NCI-H446 treated with DMSO at 0.1 percent for 48 hours (cell line): ENCODE measurements at places on chromosomes 13 and 19.

GRCh38 chr19:32397671-32398101 lies 7.9 kb upstream of the DPY19L3 start:
- DNase-seq, result no peak

DNA sequence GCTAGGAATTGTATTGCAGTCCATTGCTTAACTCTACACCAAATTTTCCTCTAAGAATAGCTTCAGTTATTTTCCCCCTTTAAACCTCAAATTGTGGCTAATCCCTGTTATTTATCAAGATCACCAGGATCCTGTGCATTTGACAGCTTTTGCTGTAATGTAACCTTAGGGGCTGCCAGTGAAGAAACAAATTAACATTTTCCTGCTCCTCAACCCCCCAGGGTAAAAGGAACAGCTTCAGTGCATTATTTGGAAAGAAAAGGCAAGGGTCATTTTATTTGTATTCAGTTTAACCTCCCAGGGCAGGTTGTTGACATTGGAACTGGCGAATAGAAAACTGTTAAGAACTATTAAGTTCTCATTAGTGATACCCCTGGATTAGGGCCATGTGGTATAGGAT lies 57.0 kb downstream of the PCDH20 start:
- no peak for DNase-seq

DNA sequence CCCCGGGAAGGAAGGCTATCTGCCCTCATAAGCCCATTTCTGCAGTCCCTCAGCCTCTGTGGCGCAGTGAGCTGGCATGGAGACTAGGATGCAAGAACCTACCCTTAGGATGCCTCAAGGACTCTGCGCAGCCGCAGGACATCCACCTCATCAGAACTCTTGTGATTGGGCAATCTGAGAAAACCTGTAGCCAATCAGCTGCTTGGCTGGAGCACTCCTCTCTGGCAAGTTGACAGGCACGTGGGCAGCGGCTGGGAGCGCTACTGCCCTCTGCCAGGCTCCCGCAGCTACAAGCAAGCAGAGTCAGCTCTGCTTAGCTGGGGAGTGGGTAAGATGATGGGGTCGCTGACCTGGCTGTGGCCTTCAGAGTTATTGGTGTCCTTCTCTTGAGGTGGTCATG lies 1.5 kb upstream of the ECSIT start:
- DNase-seq, result peak; percentile 82

DNA sequence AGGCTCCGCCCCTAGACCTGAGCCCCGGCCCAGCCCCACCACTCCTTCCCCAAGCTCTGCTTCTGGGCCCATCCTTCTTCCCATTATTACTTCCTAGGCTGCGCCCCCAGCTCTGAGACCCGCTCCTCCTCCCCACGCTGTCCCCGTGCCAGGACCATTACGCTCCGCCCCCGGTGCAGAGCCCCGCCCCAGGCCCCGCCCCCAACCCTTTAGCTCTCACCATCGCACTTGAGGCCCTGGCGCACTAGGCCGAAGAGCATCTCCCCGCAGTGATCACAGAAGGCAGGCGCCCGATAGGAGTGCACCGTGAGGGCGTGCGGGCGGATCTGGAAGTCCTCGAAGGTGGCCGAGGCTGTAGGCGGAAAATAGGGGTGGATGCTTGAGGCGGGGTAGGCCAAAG lies 6.2 kb downstream of the PRKD2 start:
- no peak for DNase-seq

GRCh38 chr19:1409204-1410005 lies 2.0 kb downstream of the DAZAP1 start:
- DNase-seq, result no peak

DNA sequence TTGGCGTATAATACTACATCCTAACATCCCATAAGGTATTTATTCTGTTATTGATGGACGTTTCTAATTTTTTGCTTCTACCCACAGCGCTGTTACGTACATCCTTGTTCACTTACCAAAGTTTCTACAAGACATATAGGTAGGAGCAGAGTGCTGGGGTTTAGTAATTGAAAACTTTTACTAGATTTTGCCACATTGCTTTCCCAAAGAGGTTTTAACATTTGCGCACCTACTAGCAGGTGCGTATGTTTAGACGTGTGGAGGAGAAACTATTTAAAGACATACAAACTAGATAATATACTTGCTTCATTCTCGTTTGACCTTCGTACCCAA lies 559 bp upstream of the RPL21 start:
- no peak for DNase-seq

GRCh38 chr13:74476365-74476764 lies 342.2 kb upstream of the KLF12 start:
- DNase-seq, result no peak

DNA sequence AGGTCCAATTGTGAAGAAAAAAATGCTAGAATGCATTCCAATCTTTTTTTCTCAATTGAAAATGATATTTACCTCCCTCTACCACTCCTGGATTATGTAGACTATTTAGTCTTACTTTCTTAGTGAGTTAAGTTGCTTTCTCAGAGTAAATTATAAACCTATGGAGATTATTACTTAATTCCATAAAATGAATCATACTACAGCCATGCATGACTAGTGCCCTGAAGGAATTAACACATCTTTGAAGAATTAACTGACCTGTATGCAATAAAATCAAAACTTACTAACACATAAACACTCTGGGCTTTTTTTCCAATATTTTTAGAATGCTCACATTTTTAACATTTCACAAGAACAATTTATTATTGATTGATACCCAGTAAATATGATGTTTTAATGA lies 379.4 kb upstream of the DACH1 start:
- DNase-seq, result no peak

DNA sequence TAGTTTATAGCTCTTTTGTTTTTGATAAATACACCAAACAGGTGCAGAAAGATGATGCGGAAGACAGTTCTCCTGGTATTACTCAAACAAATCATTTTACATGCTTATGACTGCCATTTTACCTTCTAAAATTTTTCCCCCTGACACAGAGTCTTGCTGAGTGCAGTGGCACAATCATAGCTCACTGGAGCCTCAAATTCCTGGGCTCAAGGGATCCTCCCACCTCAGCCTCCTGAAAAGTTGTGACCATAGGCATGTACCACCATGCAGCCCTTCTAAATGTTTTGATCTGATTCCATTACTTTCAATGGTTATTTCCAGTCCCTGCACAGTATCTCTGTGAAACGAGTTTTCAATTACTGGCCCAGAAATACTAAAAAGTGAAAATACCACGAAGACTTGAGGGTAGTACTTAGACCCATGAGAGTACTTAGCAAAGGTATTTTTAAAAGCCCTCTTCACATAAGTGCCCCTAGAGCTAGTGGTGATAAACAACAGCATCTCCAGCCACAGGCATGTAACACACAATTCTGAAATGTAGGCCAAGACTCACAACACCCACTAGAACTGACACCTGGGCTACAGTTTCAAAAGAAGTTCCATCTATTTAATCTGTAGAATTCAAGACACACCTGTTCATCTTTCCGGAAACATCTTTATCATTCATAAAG lies 11.3 kb downstream of the HSPH1 start:
- no peak for DNase-seq

DNA sequence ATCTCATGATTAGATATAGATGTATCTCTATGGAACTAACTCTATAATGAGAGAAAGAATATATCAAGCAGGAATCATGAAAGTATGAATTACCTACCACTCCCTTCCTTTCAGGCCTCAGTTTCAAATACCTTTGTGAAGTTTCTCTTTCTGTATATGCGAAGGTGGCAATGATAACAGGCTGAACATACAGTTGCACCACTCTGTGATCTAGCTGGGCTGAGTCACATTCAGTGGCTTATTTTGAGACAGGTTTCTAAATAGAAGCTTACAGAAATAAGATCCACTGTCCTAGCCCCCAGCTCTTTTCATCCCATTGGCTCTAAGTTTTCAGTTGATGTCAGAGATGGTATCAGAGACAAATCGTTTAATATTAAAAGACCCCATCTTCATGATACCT lies 662.0 kb downstream of the SLITRK1 start:
- DNase-seq, result no peak

GRCh38 chr19:47186446-47187334 lies 44.3 kb downstream of the BBC3 start:
- no peak for DNase-seq

GRCh38 chr13:79360095-79360494 lies 46.0 kb downstream of the RBM26 start:
- no peak for DNase-seq

- no peak for DNase-seq
These were observed 1.7 kb upstream of the FBXW9 start for GRCh38 chr19:12698138-12698537.

- DNase-seq, result no peak
These were observed 40.6 kb downstream of the COL4A2 start for GRCh38 chr13:110347535-110348308.

- DNase-seq, result no peak
These were observed 4.3 kb upstream of the ACP5 start for GRCh38 chr19:11581740-11582139.

- DNase-seq, result no peak
These were observed 314.4 kb downstream of the PCDH9 start for GRCh38 chr13:66915596-66916185.

DNA sequence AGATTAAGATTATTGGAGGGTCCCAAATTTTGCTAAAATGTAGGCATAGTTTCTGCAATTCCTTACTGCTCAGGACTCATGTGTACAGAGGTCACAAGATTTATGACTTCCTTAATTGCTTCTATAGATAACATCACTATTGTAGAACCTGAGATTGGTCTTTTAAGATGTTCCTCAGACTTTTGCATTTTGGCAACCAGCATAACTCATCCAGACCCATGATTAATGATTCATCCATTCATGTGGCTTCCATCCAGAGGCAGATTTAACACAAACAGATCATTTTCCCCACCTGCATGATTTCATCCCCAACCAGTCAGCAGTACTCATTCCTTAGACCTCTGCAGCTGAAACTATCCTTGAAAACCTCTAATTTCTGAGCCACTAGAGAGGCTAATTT lies 34.5 kb upstream of the CEACAM8 start:
- DNase-seq, result no peak

DNA sequence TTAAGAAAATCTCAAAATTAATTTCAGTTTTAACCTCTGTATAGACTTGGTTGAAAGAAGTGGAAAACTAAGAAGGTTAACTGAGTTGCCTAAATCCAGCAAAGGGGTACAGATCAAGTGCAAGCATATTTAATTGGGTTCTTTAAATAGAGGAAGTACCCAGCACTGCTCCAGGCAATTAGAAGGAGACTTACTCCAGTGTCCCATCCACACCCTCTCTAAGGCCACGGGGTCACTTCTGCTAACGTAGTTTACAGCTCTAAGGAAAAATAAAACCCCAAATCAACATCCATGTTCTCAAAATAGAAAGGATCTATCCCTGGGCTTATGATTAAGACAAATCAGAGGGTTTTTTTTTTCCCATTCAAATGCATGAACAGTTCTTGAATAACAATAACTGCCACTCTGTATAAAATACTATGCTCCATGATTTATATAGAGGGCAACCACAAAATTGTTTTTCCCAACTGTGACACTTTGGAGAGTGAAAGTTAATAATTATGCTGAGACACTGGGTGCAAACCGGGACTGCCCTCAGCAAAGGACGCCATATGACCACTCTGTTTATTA lies 4.6 kb downstream of the FRY start:
- no peak for DNase-seq

- no peak for DNase-seq
These were observed 70.0 kb downstream of the INSR start for GRCh38 chr19:7224209-7224686.

- no peak for DNase-seq
These were observed 30.8 kb downstream of the SOX1 start for GRCh38 chr13:112097770-112098169.

GRCh38 chr13:21338156-21338555 lies 120.9 kb downstream of the ZDHHC20 start:
- no peak for DNase-seq

DNA sequence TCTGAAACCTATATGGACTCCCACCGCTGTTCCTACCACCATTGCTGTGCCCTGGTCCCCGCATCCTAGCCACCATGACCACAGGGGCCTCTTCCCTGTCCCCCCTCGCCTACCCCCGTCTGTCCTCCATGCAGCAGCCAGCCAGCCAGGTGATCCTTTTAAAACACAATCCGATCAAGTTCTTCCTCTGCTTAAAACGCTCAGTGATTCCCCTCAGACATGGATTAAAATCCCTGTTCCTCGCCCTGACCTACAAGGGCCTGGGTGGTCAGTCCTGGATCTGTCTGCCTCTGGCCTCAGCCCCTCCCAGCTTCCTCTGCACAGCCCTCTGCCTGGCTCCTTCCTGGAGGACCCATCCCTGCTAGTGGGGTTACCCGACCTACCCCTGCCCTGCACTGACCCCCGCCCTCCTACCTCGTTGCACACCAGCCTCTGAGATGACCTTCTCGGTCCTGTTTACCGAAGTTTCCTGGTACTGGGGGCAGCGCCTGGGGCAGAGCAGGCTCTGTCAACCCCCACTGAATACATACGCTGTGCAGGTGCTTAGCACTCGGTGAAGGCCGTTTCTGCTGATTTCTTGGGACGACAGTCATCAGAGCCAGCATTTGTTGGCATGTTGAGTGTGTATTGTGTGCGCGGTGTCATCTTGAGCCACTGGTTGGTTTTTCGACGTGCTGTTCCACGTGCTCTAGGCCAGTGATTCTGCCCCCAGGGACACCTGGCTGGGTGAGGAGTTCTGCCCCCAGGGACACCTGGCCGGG lies 14.7 kb upstream of the LENG8 start:
- no peak for DNase-seq

GRCh38 chr19:1355568-1356507 lies 27.9 kb upstream of the NDUFS7 start:
- DNase-seq, result no peak

GRCh38 chr13:106879806-106880205 lies 311.9 kb upstream of the ARGLU1 start:
- no peak for DNase-seq

- no peak for DNase-seq
These were observed 62.8 kb upstream of the PCDH9 start for GRCh38 chr13:67292886-67293285.

- no peak for DNase-seq
These were observed 9.9 kb downstream of the SYT3 start for GRCh38 chr19:50629801-50630200.

DNA sequence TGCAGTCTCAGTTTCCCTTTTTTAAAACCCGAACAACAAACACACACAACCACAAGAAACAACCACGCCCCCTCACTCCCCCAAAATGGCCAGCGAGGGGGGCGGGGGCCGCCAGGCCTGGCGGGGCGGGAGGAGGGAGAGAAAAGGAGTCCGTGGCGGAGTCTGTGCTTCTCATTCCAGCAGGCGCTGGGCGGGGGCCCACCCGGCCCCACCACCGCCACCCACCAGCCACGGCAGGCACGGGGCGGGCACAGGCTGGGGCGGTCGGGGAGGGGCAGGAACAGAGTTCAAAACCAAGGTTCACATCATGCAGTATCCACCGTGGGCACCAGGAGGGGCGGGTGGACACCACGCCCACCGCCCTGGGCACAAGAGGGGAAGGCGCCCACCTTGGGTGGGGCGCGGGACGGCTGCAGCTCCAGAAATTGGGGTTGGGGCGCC lies 12.9 kb downstream of the DPF1 start:
- no peak for DNase-seq

- no peak for DNase-seq
These were observed 37.3 kb downstream of the CAPN12 start for GRCh38 chr19:38706792-38707511.

DNA sequence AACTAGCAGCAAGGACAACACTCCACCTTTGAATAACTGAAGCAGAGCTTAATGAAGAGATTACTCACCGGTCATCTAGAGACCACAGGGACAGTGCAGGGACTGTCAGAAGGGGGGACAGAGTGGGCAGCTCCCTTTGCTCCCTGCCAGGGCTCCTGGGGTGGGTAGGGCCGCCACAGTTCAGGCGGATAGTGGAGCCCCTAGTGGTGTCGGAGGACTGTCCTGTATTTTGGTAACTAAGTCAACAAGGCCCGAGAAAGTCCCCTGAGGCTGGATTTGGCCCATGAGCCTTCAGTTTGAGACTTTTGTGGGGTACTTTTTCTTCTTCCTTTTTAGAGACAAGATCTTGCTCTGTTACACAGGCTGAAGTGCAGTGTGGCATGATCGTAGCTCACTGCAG lies 44.6 kb downstream of the GJA3 start:
- DNase-seq, result no peak
